Activated T-helper 1 cell treated with anti-CD3 and anti-CD28 coated beads, Interleukin-2, amount 50 U/mL, for 16 hours (primary cell): ENCODE measurements at places on chromosomes 16 and 17.

GRCh38 chr16:50778284-50779163, 36.6 kb downstream of the CYLD start:
- no peak for DNase-seq

DNA sequence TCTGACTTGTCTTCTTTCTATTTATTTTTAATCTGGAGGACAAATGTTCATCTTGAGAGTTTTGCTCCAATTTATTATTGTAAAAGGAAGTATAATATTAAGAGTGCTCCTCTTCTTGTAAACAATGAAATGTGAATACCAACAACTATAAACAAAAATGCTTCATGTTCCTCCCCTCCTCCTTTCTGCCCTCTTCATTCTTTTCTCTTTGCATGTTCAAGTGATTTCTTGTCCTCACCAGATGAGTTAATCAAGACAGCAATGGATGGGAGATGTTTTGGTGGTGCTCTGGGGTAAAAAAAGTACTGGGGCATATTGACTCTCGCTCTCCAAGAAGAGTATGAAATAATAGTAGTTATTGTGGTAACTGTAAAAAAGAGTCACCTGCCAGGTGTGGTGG, 24.3 kb downstream of the ITGB3 start:
- DNase-seq, result no peak

DNA sequence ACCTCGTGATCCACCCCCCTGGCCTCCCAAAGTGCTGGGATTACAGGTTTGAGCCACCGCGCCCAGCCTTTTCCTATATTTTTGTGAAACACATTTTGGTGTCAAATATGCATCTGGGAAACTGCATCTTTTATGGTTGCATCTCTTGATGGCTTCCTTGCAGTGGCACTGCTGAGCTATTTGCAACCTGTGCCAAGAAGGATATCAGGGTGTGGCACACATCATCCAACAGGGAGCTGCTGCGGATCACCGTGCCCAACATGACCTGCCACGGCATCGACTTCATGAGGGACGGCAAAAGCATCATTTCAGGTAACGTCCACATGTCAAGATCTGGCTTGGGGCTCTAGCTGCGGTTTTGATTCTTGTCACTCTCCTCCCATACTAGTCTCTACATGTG, 16.8 kb upstream of the USP43 start:
- no peak for DNase-seq

DNA sequence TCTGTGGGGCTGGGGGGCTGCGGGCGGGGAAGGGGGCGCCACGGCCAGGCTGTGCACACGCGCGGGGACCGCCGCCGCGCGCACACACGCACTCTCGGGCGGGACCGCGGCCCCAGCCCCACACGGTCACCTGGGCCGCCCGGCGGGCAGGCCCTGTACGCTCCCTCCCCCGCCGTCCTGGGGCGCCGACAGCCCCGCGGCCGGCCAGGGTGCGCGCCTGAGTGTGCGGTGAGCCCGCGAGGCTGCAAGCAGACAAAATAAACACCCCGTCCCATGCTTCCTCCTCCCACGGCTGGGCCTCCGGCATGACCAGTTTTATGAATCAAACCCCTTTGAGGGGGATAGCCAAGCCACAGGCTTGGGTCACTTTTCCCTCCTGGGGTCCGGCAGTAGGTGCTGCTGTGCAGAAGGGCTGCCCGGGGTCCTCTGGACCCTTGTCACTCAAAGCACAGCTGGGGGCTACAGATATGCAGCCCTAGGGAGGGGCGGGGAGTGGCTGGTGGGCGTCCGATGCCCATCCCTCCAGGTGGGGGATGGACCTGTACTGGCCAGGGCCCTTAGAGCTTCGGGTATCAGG, 441 bp downstream of the VASN start:
- DNase-seq, result no peak

GRCh38 chr16:21719283-21719682, 55.5 kb downstream of the OTOA start:
- DNase-seq, result no peak

DNA sequence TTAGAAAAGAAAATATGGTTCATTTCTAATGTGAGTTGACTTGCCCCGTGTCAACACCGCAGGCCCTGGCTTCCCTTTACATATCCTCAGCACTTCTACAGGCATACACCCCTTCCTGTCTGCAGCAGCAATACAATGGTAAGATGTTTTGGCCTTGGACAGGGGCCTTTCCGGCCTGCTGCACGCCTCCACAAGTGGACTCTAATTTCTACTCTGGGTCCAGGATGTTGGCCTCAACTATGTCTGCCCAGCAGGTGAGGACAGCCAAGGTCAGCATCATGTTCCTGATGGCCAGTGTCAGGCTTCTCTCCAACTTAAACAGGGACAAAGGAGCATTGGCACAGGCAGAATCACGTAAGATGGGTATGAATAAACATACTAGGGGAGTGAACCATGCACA, 11.0 kb downstream of the C17orf67 start:
- DNase-seq, result no peak
